ENCODE measurements at places on chromosomes 2 and 18.

DNA sequence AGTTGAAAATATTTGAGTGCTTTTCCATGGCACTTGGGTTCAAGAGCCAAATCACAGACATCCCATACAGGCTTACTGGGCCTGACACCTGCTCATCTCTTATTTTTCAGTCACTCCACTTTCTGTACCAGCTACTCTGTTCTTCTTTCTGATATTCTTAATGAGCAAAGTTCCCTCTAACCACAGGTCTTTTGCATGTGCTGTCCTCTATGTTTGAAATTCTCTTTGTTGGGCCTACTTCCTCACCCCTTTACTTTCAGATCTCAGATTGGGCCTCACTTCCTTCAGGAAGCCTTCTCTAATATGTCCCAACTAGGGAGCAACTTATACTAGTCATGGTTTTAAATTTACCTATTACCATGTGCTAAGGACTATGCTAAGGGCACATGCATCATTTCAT, 81.8 kb upstream of the RBMS1 start:
- DNase-seq = no peak

GRCh38 chr2:40281021-40281940, 170.6 kb downstream of the SLC8A1 start:
- DNase-seq = no peak

DNA sequence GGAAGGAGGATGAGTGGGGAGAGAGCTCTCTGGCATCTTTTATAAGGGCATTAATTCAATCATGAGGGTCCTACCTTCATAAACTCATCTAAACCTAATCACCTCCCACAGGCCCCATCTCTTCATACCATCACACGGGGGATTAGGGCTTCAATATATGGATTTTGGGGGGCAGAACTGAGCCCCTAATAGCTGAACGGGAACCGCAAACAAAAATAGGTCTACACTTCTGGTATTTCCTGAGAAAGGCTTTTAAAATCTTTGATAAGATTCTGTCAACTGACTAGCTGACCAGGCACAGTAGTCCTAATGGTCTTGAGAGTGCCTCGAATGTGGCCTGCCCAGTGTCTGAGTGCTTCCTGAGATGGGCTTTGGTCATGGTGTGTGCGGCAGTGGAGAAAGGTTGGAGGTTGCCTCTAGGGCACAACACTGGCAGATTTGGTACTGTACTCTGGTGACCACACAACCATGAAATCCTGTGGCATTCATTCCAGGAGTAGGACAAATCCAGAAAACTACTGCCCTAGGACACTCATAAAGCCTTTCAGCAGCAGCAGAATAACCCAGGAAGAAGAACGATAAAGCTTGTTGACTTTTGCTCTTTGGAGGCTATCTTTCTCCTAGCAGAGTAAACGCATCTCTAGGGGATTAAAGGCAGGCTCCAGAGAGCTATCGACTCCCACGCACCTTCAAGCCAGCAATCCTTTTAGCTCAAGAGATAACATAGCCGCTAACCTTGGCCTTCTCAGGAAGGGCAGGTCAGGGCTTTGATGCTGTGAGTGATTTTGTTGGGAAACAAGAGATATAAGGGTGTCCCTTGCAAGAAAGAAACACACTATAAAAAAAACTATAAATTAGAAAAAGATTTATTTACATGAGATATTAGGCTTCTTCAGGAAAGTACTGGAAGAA, 12.3 kb upstream of the APOB start:
- DNase-seq = no peak

- no peak for DNase-seq
Observed at GRCh38 chr2:219573166-219573565, 1.1 kb downstream of the INHA start.

- no peak for DNase-seq
Observed at GRCh38 chr2:61993422-61994024, 88.0 kb downstream of the COMMD1 start.

DNA sequence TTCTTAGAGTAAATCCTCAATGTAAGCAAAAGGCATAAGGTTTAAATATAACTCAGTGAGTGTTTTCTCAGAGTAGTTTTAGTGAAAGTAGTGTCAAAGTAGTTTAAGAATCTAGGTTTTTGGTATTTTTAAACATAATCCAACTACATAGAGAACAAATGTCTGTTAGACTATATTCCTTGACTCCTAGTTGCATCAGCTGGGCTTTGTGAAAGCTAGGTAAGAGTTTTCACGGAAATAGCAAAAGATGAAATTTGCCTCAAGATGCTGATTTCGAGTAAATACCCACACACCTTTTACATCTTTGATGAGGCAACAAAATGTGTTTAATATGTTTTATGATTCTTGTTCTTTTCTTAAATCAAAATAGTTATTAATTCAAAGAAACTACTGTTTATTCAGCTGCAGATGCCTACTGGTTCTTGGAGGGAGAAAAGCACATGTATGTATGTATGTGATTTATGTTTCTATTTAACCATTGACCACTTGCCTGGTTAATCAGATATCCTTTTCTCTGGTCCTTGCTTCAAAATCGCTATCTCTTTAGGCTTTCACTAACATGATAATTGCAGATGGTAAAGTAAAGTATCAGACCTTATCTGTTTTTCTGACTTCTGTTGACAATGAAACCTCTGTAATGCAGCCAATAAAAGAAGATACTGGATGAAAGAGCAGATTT, 117.4 kb upstream of the NOSTRIN start:
- no peak for DNase-seq

- DNase-seq = no peak
Observed at GRCh38 chr2:97691166-97691565, 21.7 kb downstream of the C2orf92 start.

DNA sequence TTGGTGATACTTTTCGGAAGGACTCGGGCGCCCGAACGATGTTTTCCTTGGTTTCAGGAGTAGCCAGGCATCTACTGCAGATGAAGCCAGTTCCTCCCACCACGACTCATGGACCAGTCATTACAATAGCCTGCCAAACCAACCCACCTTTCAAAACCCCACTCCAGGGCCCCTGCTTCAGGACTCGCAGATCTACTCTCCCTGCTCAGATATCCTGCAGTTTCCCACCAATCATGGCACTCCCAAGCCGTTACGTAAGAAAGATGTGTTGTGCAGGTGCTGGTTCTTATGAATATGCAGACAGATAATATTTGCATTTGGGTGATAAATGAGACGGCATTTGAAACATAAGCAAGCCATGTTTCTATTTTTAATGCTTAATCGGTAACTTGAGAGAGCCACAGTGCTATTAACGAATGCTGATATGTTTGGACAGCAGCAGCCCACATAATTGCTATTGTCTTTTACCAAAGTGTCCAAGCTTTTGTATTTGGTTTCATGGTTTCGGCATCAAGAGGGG, 3.5 kb upstream of the CYS1 start:
- no peak for DNase-seq

DNA sequence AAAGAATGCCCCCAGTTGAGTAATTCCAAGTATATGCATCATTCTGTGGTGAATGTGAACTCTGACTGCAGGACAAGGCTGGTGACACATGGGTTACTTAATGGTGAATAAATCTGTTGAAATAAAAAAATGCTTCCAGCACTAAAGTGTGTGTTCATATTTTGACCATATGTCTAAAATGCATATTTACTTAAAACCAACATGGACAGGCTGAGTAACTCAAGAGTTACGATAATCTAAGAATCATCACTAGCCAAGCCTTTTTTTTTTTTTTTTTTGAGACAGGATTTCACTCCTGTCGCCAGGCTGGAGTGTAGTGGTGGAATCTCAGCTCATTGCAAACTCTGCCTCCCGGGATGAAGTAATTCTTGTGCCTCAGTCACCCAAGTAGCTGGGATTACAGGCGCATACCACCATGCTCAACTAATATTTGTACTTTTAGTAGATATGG, 47.1 kb upstream of the CCBE1 start:
- DNase-seq = no peak

- no peak for DNase-seq
Observed at GRCh38 chr2:205280596-205281236, 401.6 kb upstream of the NRP2 start.

GRCh38 chr2:39524061-39524460, 87.0 kb upstream of the MAP4K3 start:
- no peak for DNase-seq

- no peak for DNase-seq
Observed at GRCh38 chr2:101162561-101163330, 11.6 kb upstream of the TBC1D8 start.

DNA sequence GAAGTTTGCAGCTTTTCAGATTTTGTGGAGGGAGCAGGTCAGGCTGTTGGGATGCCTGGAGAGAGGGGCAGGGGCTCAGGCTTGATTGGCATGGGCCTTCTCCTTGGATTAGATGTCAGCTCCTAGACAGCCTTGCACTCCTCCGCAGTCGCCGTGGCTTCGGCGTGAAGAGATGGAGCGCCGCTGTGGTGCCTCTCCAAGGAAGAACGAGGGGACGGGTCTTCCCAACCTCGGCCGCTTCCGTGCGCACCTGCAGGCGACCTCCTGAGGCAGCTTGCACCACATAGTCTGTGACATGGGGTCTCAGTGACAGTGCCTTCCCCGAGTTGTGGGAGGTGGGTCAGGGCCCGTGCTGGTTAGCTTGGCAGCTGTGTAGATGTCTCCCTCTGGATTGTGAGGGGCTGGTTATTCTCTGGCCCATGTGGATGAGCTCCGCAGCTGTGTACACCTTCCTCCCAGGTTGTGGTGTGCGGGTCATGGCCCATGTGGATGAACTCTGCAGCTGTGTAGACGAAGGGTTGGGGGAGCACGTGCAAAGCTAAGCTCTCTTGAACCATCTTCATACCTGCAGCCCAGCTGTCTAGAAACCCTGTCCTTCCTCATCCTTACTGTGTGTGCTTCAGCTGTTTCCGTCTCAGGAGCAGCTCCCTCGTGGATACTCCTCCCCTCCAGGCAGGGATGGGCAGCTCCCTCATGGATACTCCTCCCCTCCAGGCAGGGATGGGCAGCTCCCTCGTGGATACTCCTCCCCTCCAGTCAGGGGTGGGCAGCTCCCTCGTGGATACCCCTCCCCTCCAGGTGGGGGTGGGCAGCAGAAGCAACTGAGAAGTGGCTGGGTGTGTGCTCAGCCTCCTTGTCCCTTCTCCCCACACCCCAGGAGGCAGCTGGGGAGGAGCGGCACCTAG, 170.3 kb downstream of the LDLRAD4 start:
- DNase-seq = no peak

- no peak for DNase-seq
Observed at GRCh38 chr2:200354833-200355751, 48.6 kb downstream of the SPATS2L start.

- DNase-seq = no peak
Observed at GRCh38 chr2:23549821-23550530, 165.0 kb downstream of the KLHL29 start.

DNA sequence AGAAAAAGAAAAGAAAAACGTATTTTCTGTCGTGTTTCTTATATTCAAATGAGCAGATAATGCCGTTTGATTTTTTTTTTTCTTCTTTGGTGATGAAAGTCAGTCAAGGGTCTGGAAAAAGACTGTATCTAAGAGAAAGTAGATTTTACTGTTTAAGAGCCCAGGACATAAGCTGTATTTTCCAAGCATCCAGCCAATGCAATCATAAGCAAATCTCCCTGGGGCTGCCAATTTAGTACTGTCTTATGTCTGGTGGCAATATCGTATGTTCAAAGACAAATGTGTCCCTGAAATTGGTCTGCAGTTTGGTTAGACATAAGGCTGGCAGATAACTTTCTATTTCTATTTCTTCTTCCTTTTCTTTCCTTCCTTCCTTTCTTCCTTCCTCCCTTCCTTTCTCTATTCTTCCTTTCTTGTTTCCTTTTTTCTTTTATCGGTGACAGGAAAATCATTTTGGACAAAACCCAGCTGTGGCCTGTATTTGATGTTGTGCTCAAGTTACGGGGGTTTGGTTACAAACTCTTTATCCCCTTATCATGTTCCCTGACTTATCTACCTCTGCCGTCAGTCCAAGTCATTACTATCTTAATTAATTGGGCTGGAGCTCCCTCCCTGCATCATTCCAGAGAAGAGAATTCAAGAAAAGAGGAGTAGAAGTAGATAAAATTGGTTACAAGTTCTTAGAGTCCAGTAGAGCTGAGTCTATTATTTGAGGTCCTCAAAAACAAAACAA, 683.4 kb upstream of the FSHR start:
- DNase-seq = no peak

DNA sequence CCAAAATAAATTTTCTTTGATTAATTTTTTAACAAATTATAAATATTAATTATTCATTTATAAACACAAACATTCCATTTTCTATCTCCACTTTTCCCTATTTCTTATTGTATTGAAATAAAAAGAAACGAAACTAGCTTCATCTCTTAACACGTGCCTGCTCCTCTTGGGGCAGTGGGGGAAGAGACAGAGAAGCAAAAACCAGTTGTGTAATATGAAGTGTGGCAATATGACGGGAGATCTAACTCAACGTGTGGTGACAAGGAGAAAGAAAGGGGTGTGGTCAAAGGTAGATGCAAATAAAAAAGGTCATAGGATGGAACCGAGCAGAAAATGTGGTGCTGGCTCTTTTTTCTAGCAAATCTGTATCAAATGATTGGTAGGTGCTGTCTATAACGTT, 106.9 kb upstream of the SLC8A1 start:
- DNase-seq = no peak

Measured in activated CD8-positive, alpha-beta memory T cell treated with anti-CD3 and anti-CD28 coated beads, Interleukin-2, amount 50 U/mL, for 4 hours (primary cell).